ENCODE measurements at places on chromosomes 7 and 10. TPM values are rescaled to one million over a fixed set of nuclear protein-coding genes. Genes with fewer than 3 reads are reported as not detected.

The DOCK4 gene
- 18.8 TPM for total RNA-seq

The DMBT1 gene
- not detected for total RNA-seq

The RAB18 gene
- total RNA-seq = 34.2 TPM

- peaks cover 94% of the 10 kb centered on the region for H3K4me1 ChIP-seq
- no peaks in the 10 kb centered on the region for H3K27me3 ChIP-seq
- DNase-seq = peak; percentile 88
- no peaks in the 10 kb centered on the region for H3K36me3 ChIP-seq
These were observed 109.9 kb downstream of the ZMIZ1 start for GRCh38 chr10:79178614-79179163.

- no peaks in the 10 kb centered on the region for H3K36me3 ChIP-seq
- no peak overlapping the region for H3K27ac ChIP-seq
- no peak overlapping the region for H3K4me3 ChIP-seq
- peak; percentile 13 for DNase-seq
These were observed 27.7 kb downstream of the RAMP3 start for GRCh38 chr7:45185028-45185863.

GRCh38 chr10:61081301-61081700 lies 137.3 kb upstream of the RHOBTB1 start:
- no peak for DNase-seq
- H3K36me3 ChIP-seq = no peaks in the 10 kb centered on the region
- H3K4me1 ChIP-seq = no peaks in the 10 kb centered on the region
- no peak overlapping the region for H3K4me3 ChIP-seq
- no peak overlapping the region for H3K27ac ChIP-seq

DNA sequence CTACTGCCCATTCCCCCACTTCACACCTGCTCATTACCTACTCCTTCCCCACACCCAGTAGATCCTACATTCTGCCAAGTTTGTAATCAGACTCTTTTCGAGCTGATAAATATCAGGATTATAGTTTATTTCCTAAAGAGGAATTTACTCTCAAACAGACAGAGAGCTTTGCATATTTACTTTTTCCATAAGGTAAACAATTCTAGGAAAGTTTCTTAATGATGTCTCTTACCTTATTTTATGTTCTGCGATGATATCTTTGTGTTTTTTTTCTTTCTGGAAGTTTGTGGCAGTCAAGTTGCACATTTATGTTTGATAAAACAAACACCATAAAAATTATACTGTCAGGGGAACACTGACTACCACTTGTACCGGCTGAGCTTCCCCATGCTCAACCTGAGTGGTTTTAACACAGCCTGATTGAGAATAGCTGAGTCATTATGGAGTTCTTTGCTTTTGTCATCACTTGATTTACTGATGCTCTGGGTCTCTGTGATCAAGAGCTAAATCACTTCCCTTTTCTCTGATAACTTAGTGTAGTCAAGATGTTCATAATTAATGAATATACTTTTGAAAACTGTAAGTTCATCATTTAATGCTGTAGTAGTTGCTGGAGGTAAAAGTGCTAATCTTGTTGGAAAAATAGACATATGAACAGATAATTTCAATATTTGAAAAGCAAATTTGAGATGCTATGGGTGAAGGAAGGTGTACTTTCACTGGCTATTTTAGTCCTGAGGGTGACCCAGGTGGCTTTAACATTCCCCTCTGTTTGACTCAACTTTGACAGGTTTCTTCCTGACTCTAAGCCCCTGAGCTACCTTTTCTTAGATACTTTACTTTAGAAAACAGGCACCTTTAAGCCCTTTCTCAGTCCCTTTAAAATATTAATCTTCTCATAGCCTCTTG lies 1034.5 kb upstream of the LRRTM3 start:
- H3K27me3 ChIP-seq = no peaks in the 10 kb centered on the region
- DNase-seq = no peak
- H3K4me3 ChIP-seq = no peak overlapping the region

GRCh38 chr7:79462390-79462789 lies 8.9 kb upstream of the MAGI2 start:
- H3K27ac ChIP-seq = no peak overlapping the region
- no peaks in the 10 kb centered on the region for H3K4me1 ChIP-seq
- no peaks in the 10 kb centered on the region for H3K36me3 ChIP-seq
- DNase-seq = no peak

DNA sequence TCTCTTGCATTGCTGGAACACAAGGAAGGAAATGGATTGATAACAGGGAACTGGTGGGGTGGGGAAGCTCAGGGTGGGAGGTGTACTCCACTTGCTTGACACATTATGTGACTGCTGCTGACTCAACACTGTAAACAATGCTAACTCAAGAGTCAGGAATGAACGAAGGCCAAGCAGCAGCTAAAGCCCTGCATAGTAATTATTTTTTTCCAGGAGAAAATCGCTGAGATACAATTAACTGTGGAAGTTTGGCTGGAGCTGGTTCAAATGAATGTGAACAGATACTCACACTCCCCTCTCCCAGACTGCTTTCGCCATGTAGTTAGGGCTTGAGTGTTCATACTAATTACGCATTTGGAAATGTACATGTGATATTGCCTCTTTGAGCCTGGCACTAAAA lies 170.9 kb upstream of the AOAH start:
- DNase-seq = peak; percentile 46
- no peak overlapping the region for H3K4me3 ChIP-seq
- H3K36me3 ChIP-seq = peaks cover 15% of the 10 kb centered on the region
- no peak overlapping the region for H3K27ac ChIP-seq
- H3K27me3 ChIP-seq = no peaks in the 10 kb centered on the region

Measured in stomach (tissue), 19 donors.